ENCODE measurements at places on chromosomes 13 and 19.

GRCh38 chr19:17026706-17027534 is at the start of gene CPAMD8:
Gene CPAMD8, minus strand, starts transcription at chr19:17026810. Its CDS starts 168 bp downstream, at chr19:17026642.
- no peak for DNase-seq

DNA sequence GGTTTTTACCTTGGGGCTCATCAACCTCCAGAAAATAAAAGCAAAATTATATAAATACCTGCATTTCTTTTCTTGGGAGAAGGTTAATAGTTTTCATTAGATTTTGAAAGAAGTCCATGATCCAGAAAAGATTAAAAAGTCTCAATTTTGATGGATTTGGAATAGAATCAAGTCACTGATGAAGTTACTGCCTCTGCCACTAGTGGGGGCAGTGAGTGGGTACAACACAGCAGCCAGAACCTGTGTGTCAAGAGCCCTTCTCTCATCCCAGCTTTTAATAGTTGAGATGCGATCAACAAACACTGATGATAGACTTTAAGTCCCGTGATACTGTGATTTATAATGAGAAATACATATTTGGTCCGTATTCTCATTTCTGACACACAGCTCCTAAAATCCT is 686.7 kb downstream of the DIAPH3 start:
- DNase-seq, result no peak

DNA sequence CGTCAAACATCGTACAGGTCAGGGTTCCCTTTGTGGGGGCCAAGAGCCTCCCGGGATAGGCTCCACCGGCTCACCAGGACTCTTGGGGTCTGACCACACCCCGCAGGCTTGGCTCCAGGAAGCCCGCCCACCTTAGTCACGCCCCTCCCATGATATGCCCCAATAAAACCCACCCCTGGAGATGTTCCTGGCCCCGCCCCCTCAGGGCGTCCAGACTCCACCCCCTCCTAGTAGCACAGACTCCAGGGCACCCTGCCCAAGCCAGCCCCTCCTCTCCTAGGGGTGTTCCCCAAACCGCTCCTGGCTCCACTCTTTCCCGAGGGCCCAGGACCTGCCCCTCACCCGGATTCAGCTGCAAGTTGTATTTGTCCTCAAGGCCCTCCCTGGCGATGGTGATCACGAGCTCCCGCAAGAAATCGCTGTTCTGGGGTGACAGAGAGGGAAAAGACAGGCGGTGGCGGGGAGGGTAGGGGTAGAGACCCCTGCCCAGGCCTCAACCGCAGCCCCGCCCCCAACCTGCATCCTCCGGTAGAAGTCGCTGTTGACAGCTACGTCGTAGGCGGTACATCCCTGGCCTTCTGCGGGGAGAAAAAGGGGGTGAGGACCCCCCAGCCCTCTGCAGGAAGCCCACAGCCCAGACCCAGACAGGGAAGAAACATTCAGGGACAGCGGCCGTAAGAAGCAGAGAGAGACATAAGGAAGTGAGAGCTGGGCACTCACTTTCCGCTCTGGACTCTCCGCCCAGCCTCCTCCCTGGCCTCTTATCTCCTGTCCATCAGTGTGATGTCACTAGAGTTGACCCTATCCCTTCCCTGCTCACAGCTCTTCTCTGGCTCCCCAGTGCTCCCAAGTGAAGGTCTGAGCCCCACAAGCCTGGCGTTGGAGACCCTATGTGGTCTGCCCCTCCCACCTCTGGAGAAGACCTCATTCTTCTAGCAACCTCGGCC is 3.9 kb downstream of the PIH1D1 start:
- no peak for DNase-seq

GRCh38 chr13:23462815-23463559 is 29.5 kb upstream of the SACS start:
- no peak for DNase-seq

DNA sequence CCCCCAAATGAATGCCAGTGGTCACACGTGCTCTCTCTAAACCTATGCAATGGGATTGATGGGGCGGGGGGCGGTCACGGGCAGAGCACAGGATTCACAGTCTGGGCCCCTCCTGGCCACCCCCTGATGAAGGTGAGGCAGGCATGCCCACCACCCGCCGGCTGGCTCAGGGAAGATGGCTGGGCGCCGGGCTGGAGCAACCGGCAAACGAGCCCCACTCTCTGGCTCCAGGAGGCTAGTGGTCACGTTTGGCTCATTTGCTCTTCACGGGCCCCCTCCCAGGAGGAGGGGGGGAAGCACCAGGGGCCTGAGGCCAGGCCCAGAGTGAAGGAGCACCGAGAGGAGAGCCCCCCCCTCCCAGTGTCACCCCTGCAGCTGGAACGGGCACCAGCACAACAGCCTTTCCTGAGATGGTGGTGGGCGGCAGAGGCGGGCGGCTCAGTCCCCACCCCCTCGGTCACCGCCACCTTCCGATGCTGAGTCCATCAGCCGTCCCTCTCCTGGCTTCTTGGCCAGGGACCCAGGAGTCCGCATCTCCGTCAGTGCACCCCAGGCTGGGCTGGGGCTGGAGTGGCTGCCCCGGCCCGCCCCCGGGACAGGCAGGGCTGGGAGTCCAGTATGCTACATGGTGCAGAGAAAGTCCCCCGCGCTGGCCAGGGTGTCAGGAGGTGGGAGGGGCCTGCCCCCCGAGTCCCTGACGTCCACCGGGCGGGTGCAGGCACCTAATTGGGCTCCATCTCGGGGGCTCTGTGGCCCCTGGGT is 9.7 kb downstream of the BBC3 start:
- no peak for DNase-seq

- DNase-seq, result no peak
Observed at GRCh38 chr13:77521194-77521593, 14.3 kb upstream of the SCEL start.

DNA sequence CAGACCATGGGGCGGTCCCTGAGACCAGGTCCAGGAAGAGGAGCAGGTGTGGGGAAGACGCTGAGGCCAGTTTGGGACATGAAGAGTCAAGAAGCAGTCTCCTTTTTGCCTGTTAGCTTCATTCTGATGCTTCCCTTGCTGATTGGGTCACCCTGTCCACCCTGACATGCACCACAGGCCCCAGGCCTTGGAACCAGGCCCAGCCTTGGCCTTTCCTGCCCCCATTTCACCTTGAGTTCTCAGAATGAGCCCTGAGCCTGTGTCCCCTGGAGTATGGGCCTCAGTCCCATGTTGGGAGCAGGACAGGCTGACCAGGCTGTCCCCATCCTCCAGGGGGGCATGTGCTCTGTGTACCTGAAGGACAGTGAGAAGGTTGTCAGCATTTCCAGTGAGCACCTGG is 4.9 kb upstream of the TIMM50 start:
- DNase-seq, result no peak

- DNase-seq, result no peak
Observed at GRCh38 chr13:113218586-113218985, 9.2 kb downstream of the CUL4A start.

DNA sequence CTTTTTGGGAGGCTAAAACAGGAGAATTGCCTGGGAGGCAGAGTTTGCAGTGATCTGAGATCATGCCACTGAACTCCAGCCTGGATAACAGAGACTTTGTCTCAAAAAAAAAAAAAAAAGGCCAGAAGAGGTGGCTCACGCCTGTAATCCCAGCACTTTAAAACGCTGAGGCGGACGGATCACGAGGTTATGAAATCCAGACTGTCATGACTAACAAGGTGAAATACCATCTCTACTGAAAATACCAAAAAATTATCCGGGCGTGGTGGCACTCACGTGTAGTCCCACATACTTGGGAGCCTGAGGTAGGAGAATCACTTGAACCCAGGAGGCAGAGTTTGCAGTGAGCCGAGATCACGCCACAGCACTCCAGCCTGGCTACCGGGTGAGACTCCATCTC is 39.9 kb downstream of the ZNF611 start:
- DNase-seq, result no peak

DNA sequence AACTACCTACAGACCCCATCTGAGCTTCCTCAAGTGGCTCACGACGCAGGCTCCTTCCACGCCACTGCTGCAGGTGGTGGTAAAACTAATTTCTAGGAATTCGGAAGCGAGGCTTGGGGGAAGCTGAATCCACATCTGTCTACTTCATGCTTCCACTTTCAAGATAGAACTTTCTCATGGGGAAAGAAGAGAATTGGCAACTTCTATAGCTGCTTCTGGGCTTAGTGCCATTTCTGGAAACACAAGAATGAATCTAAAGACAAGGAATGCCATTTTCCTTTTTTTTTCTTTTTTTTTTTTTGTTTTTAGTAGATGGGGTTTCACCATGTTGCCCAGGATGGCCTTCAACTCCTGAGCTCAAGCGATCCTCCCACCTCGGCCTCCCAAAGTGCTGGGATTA is 2.8 kb upstream of the NLRP12 start:
- DNase-seq, result peak; percentile 16

DNA sequence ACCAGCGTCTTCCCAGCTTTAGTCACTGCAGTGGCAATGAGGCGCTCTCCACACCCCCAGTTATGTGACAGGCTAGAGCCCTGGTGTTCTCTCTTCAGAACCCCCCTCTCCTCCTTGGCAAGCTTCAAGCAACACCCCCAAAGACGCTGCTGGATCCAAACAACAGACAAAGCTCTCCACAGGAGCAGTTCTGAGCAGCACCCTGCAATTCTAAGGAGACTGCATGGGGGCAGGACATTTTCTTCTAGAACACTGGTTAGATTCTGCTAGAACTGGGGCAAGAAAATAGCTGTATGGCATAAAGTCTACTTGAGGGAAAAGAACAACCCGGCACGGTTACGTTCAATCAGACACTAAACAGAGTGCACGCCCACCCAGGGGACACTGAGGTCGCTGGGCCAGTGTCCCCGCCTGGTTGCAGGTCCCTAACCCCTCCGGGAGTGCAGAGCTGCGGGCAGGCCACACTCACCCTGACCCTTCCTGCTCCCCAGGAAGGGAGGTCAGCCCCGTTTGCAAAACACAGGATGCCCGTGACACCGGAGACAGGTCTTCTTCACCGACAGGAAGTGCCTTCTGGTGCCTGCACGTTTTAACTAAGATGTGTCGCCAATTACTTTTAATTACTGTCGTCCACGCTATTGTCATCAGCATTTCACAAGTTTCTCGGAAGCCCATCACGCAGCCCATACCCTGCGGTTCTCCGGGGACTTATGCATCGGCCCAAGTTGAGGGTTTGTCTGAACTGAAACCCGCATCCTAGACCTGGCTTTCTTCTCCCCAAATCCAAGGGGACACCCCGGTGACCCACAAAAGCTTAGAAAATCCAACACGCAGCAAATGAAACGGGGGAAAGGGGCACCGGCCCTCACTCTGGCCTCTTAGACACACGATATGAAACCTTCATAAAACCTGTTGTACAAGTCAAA is 943 bp downstream of the GJB6 start:
- no peak for DNase-seq

- no peak for DNase-seq
Observed at GRCh38 chr13:63198071-63198470, 1782.4 kb upstream of the PCDH20 start.

DNA sequence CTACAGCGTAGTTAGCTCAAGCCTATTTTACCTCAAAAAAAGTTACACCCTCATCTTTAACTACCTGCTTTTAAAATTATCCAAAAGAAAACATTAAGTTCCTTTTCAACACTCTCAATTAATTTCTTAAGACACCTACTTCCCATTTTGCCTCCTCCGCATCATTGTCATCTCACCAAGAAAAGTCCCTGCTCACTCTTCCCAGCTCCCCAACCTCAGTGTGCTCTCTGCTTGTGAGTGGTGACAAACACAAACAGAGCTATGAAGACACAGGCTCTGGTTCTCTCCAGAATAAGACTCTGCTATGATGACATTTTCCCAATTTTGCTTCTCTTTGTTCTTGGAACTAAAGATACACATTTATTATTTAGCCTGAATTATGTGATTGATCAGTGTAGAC is 385.1 kb upstream of the HTR2A start:
- DNase-seq, result no peak

GRCh38 chr13:27403203-27403678 is 21.2 kb upstream of the GTF3A start:
- DNase-seq, result peak; percentile 87

DNA sequence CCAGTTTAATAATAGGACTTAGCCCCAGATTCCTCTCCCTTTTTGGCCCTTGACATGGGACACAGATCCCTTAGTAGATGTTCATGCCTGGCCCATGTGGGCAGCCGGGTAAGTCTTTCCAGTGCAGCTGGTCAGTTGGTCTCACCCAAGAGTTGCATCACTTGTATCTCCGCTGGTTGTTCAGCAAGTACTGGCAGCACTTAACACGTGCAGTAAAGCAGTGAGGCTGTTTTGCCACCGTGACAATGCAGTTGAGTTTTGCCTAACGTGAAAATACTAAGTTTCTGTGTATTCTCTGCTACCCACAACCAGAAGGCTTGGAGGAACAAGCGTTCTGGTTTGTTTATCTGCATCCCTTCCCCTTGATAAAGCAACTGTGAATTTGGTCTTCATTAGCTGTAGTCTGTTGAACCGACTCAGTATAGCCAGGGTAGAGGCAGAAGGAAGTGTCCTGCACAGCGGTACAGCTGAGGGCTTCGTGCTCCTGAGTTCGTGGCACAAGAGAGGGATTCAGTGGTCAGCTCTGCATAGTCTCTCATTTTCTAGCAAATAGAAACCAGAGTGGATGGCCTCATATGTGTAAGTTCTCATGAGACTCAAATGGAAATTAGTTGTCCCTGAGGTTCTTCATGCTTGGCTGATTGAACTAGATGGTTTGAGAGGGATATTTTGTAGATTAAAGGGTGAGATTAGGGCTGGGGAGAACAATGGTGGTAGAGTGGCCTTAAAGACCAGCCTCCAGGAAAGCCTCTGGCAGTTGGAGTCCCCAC is 50.3 kb downstream of the ARHGEF7 start:
- DNase-seq, result no peak
